ENCODE measurements at places on chromosomes 4 and X.

DNA sequence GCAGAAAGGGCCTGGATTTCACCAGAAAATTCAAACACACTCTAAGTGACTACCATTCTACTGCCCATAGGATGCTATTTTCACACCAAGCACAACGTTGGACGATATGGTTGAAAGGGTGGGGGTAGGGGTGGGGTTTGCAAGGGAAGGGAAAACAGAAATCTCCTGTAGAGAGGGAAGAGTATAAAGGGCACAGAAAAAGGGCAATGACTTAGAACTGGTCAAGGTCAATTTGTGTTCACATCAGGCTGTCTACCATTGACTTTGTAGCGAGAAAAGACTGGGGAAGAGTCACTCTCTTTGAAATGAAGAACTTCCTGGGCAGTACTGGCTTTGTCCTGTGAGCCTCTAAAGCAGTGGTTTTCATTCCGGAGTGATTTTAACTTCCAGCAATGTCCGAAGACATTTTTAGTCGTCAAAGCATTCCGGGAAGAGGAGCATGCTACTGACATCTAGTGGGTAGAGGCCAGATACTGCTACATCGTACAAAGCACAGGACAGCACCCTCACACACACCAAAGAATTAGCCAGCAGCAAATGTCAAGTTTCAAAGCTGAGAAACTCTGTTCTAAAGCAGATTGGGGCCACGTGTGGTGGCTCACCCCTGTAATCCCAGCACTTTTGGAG is 48.4 kb upstream of the SLC7A3 start:
- H3K36me3 ChIP-seq = no peaks in the 10 kb centered on the region
- DNase-seq = no peak
- no peaks in the 10 kb centered on the region for H3K27me3 ChIP-seq
- H3K4me1 ChIP-seq = no peaks in the 10 kb centered on the region
- no peak overlapping the region for H3K4me3 ChIP-seq
- no peak overlapping the region for H3K27ac ChIP-seq

- H3K4me3 ChIP-seq = no peak overlapping the region
- peaks cover 62% of the 10 kb centered on the region for H3K36me3 ChIP-seq
- no peaks in the 10 kb centered on the region for H3K27me3 ChIP-seq
- DNase-seq = no peak
Measured at GRCh38 chr4:182914357-182914756, 2.8 kb downstream of the DCTD start.

GRCh38 chr4:185524888-185525863 is 10.1 kb downstream of the PDLIM3 start:
- no peak for DNase-seq
- no peak overlapping the region for H3K4me3 ChIP-seq
- no peak overlapping the region for H3K27ac ChIP-seq
- no peaks in the 10 kb centered on the region for H3K4me1 ChIP-seq
- peaks cover 28% of the 10 kb centered on the region for H3K27me3 ChIP-seq

GRCh38 chrX:3450881-3451570 is 104.6 kb upstream of the MXRA5 start:
- DNase-seq = no peak
- no peaks in the 10 kb centered on the region for H3K27me3 ChIP-seq
- no peak overlapping the region for H3K27ac ChIP-seq
- no peak overlapping the region for H3K4me3 ChIP-seq

All from activated B cell treated with CpG ODN at 0.5 μM for 24 hours (primary cell).